HuH-7.5 (cell line): ENCODE measurements at places on chromosomes 6 and 20.
A peak's percentile ranks its signal among the peaks of the same experiment; 100 is the strongest.

DNA sequence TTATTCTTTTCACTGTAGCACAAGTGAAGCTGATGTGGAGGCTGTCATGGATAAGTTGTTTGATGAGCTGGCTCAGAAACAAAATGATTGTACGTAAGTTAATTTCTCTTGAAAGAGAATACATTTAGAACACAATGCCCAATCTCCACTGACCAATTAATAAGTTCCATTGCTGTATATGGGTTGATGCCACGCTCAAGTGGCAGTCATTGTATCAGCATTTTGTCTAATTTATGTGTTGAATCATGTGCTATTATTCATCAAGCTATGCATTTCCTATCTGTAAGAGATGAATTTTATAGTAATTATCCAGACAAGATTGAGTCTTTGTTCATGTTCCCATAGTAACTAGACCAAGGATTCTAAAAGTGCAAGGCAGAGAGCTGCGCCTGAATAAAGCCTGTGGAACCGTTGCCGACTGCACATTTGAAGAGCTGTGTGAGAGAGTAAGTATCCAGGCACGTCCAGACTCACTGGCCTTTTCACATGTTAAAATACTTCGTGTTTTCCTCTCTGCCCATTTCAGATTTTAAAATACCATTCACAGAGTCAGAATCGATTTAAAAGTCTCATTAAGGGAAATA, 83.8 kb upstream of the FOXO3 start:
- no peak for DNase-seq

DNA sequence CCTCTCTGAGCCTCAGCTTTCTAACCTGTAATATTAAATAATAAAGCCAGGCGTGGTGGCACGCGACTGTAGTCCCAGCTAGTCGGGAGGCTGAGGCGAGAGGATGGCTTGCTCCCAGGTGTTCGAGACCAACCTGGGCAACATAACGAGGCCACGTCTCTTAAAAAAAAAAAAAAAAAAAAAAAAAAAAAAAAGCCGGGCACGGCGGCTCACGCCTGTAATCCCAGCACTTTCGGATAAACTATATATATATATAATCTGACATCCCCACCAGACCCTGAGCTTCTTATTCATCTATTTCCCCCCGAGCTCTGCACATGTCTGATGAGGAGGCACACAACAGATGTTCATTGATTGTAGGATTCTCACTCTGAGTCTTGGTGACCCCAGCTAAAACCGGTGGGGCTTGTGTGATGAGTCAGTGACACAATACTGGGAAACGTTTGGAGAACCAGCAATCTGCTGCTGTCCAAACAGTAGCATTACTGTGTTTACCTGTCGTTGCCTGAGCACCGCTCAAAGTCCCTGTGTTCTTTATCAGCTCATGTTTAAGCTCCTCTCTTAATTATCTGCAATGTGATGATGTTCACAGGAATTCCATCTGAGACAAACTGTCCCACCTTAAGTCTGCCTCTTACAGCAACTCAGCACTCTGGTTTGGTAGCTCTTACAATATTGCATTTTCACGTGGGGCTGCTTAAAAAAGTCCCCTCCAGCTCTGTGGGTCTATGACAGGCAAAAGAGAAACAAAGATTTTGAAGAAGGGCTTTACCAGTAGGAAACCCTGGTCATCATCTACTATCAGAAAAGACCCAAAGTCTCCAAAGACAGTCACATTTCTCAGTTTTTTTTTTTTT, 1.0 kb upstream of the SPATA2 start:
- peak; percentile 97 for DNase-seq

- peak; percentile 34 for DNase-seq
Measured at GRCh38 chr6:16770701-16771569, 9.7 kb upstream of the ATXN1 start.

- DNase-seq: no peak
Measured at GRCh38 chr6:98467902-98468301, 366.5 kb upstream of the POU3F2 start.

DNA sequence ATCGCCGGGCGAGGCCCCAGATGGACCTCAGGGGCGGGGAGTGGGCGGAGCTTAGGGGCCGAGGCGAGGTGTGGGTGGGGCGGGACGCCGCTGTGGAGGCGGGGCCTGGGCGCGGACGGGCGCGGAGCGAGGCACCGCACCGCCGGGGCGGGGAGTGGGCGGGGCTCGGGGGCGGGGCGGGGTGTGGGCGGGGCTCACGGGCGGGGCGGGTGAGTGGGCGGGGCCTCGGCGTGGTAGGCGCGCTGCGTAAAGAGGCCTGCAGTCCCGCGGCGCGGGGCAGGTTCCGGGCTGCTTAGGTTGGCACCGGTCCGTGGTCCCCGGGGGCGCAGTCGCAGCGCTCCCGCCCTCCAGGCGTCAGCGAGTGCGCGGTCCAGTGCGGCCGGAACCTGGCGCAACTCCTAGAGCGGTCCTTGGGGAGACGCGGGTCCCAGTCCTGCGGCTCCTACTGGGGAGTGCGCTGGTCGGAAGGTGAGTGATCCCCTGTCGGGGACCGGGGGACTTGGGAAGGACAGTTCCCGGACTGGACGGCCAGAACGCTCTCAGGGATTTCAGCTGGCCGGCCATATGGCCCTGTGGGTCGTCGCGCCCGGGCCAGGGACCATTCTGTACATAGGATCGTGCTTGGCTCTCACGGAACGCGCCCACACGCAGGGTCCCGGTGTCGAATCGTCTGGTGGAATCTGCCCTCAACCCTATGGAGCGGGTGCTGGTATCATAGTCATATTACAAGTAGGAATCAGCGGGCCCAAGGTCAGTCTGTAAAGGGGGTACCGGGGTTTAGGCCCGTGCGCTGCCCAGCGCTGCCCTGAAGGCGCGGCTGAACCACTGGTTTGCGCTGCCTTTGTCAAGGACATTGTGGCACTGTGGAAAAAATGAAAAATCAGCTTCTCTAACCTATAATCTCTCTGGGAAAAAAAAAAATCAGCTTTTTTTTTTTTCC, at the start of gene NQO2:
Gene NQO2, plus strand, starts transcription at position 277 of the 940 bp plus-strand sequence. CDS start 6,659 bp downstream, outside the sequence.
- DNase-seq: peak; percentile 66

DNA sequence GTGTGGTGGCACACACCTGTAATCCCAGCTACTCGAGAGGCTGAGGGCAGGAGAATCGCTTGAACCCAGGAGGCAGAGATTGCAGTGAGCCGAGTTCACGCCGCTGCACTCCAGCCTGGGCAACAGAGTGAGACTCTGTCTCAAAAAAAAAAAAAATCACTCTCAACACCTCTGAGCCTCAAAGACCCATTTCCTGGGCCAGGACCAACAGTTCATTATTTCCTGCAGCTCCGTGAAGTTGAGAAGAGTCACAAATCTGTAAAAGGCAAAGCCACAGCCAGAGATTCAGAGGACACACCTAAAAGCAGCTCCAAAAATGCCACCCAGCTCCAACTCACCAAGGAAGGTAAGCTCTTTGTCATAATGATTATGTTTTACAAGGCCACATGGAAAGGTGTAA, 15.2 kb upstream of the NOP56 start:
- DNase-seq: no peak

DNA sequence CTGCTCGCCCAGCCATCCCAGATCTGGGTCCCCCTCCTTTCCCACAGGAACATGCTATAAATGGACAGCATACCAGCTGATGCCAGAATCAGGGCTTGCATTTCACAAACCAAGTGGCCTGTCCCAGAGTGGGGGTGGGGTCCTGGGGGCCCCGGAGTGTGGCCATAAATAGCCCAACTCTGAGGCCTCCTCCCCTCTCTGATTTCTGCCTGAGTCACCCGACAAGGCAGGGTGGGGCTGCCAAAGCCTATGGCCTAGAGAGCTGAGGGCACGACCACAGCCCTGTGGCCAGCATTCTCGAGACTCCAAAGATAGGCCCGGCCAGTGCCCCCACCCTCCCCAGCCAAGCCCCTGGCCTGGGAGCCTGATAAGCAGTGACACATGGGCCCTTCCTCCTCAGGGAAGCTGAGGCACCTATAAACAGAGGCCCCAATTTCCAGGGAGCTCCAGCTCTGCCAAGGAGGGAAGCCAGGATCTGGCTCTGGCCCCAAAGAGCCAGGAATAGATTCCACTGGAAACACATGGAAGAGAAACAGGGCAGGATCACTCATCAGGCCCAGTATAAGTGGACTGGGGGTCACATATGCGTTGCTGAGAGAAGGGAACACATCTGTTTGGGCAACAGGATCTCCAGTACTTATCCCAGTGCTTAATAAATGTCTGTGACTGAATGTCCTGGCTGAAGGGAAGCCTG, 20.3 kb downstream of the SNTA1 start:
- DNase-seq: no peak

DNA sequence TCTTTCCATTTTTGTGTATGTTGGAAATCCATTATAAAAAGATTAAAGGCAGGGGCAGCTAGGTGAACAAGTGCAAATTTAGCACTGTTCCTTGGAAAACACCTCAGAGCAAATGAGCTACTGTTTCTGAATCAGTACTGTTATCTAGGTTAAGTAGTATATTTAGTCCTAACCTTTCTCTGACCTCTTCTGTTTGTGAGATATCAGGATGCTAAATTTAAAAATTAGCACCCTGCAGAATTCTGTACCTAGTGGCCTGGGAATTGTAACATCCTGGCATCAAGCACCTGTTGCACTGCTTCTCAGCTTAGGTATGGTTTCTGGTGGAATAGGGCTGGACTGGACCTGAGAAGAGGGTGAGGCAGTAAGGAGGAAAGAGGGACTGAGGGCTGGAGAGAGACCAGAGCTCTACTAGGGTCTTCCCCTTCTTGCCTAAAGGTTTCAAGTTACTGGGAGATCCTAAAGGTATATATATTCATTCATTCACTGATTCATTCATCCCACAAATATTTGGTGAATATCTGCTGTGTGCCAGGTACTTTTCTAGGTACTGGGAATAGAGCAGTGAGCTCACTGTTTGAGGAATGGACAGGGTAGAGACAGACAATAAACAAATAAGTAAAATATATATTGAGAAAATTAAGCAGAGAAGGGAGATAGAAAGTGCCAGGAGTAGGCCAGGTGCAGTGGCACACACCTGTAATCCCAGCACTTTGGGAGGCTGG, 5.2 kb downstream of the ZNF76 start:
- DNase-seq: no peak

DNA sequence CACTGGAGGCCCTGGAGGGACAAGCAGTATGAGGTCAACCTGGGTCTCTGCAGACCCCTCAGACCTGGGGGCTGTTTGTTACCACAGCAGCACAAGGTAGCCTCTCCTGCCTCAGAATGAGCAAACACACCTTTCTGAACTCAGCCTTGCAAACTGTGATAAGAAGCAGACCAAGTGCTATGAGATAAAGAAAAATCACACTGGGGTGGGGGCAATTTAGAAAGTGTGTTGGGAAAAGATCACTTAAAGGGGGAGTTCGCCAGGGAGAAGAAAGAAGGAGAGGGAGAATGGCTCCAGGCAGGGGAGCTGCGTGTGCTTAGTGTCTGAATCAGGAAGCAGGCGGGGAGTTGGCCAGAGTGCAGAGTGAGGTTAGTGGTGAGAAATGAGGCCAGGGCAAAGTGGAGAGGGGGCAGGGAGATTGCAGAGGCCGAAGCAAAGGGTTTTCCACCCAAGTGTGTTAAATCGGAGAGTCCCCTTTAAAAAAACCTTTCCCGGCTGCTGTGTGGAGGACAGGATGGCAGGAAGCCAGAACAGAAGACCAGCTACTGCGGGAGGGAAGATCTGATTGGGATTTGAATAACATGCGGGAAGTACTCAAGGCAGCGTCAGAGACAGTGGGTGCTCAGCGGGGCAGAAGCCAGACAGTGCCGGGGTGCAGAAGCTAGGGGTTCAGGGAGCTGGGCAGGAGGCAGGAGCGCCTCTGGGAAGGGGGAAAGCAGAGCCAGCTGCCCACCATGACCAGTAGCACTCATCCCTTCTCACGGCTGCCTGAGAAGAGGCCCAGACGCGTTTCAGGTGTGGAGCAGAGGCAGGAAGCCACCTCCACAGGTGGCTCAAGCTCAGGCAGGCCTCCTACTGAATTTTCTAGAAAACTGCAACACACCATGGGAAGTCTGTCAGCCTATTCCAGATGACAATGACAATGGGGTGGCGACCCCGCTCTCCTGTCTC, 9.0 kb downstream of the ADA start:
- peak; percentile 50 for DNase-seq

DNA sequence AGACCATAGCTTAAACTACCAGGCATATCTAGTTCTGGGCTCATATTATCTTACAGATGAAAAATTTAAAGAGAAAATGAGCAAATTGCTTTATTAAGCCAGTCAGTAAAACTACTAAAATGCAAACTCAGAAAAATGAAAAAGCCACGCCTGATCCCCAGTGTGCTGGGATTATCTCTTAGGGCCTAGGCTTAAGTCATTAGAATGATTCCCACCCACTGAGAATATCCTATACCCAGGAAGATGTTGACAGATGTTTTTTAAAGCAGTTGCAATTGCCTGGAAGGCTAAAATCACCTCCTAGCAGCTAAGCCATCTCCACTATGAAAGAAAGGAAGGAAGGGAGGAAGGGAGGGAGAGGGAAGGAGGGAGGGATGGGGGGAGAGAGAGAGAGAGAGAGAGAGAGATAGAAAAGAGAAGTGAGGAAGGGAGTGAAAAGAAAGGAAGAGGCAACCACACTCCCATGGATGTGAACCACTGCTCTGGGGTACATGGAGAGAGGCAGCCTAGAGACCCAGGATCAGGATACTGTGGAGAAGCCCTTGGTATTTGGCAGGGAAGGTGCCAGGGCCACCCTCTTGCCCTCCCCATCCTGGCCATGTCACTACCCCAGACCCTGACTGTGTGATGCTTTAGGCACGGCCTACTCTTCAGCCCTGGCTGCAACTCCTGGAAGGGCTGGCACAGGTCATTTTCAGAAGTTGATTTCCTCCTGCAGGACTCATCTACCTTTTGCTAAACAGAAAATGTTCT, 21.9 kb downstream of the NEDD9 start:
- no peak for DNase-seq

- no peak for DNase-seq
Measured at GRCh38 chr20:62678553-62678952, 30.1 kb upstream of the NTSR1 start.

DNA sequence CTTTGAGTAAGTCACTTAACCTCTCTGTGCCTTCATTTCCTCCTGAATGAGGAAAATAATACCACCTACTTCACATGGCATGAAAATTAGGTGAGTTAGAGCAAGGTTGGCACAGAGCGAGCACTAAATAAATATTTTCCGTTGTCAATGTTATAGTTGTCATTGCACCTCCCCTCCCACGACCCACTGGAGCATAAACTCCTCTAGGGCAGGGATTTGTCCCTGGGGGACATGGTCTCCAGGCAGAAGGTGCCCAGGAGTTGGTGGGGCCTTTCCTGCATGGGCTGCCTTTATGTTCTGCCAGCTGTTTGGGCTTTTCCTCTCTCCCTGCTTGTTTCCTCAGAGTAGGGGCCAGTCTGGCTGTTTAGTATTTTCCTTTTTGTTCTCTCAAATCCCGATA, 1.3 kb upstream of the ANGPT4 start:
- DNase-seq: no peak

GRCh38 chr6:25829375-25829774, 2.5 kb downstream of the SLC17A1 start:
- no peak for DNase-seq

DNA sequence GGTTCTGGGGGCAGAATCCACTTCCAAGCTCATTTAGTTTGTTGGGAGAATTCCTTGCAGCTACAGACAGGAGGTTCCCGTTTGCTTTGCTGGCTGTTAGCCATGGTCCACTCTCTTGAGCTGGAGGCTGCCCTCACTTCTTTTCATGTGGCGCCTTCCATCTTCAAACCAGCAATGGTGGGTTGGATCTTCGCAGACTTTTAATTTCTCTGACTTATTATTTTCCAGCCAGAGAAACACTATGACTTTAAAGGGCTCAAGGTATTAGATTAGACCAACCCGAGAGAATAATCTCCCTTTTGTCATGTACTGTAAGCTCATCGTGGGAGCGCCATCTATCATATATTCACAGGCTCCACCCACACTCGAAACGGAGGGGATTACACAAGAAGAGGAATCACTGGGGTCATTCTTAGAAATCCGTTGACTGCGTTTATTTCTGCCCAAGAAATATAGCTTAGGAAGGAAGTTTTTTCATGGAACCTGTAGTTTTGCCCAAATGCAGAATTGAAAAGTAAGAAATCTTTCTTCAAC, 38.9 kb downstream of the SAMD5 start:
- no peak for DNase-seq
